ENCODE measurements at places on chromosomes 2 and 18.
A peak's percentile ranks its signal among the peaks of the same experiment; 100 is the strongest.

DNA sequence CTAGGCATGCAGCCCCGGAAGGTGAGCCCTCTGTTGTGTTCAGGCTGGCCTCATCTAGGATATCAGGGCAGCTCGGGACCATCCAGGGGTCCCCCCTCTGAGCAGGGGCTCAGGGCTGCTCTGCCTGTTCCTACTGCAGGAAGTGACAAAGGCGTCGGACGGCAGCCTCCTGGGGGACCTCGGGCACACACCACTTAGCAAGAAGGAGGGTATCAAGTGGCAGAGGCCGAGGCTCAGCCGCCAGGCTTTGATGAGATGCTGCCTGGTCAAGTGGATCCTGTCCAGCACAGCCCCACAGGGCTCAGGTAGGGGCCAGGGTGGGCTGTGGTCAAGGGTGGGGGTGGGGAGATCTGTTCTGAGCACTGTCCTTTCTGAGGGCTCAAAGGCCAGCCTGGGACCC lies 13.1 kb downstream of the KCNIP3 start:
- no peak for DNase-seq

DNA sequence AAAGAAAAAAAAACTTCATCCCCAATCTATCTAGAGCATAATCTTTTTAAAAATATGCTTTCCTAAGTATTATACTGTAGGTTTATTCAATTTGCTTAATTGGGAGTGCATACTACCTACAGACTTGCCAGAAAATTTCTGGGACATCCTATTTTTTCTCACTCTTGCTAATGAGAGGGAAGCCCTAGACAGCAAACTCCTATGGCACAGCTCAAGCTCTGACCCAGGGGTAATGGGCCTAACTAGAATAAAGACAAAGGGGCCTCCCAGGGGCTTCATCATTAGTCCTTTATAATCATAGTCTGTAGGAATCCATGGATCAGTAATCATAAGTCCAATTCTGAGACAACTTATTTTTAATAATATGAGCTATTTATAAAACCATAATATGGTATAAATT lies 142.6 kb upstream of the ITGA4 start:
- DNase-seq: no peak

- no peak for DNase-seq
Observed at GRCh38 chr2:148603562-148603920, 41.0 kb upstream of the EPC2 start.

DNA sequence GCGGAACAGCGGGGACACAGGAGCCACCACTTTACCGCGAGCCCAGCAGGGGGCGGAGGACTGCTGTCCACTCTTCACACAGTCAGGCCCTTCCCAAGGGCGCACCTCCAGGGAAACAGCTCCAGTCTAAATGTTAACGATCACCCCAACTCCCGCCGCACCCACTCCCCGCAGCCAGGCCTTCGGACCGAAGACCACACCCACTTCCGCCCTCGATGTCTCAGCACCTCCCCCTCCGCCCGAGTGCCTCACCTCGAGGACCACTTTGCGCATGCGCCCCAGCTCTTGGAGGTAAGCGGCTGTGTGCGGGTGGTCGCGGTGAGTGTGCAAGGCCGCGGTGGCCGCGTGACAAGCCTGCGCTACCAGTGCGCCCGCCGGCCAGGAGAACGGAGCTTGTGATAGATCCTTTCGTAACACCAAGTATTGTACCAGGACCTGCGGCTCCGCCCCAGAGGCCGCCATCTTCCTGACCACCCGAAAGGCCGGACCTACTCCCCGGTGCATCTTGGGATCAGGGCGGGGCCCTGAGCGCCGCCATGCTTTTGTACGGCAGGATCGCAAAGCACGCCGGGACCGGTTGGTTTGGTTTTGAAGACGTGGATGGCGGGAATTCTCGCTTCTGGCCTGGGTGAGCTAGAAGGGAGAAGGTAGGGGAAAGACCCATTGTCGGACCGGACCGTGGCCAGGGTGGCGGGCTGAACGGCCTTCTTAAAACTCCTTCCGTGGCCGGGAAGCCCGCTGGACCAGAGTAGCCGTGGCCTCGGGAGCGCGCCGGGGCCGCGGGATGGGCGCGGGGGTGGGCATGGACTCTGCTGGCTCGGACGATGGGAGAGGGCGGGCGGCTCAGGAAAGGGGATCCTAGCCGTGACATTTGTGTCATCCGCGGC lies at the start of the genes CENPO and PTRHD1:
Gene CENPO (plus strand): TSS at position 552 of the 887 bp plus-strand sequence. CDS start 495 bp downstream, outside the sequence.
Gene PTRHD1 (minus strand): TSS at position 518 of the 887 bp plus-strand sequence. CDS start 14 bp downstream, at position 504.
- DNase-seq: peak; percentile 98

DNA sequence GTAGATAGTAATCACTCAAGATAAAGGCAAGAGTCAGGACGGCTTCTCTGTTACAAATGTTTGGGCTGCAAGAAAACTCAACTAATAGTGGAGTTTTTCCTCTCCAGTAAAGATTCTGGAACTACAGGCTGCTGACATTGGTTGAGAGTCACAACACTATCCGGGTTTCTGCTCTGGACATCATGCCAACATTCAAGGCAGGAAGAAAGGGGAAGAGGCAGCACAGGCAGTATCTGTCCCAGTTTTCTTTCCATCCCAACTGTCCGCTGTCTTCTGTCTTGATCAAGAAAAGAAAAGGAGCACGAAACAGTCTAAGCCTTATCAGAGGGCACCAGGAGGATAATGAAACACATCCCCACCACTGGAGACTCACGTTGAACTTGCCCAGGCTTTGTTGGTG lies 132.1 kb downstream of the MAIP1 start:
- no peak for DNase-seq

GRCh38 chr2:100344433-100344832 lies 22.1 kb upstream of the LONRF2 start:
- no peak for DNase-seq

GRCh38 chr2:63902149-63902548 lies 60.5 kb downstream of the UGP2 start:
- no peak for DNase-seq

- DNase-seq: peak; percentile 77
Observed at GRCh38 chr2:10285556-10286198, 17.0 kb upstream of the HPCAL1 start.

GRCh38 chr2:85811180-85812093 lies 57.6 kb downstream of the ATOH8 start:
- peak; percentile 76 for DNase-seq

DNA sequence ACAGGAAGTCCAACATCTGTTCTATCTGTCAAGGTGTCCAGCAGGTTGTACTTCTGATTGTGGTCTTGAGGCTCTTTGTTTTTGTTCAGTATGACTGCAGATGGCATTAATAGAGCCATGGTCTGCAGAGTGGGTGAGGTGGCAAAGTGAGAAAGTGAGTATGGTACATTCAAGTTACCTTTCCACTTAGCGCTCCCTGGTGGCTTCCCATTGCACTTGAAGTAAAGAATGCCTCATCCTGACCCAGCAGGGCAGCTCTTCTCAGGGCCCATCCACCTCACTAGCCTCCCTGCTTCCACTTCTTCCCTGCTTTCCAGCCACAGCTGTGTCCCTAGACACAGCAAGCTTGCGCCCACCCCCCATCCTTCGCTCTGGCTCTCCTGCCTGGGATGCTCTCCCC lies 148.0 kb upstream of the ALPP start:
- no peak for DNase-seq

GRCh38 chr2:122851972-122852531 lies 1096.6 kb downstream of the TSN start:
- no peak for DNase-seq
